Right ventricle myocardium inferior (tissue), 1 donor: ENCODE measurements at places on chromosomes 7 and 10. TPM values are rescaled to one million over a fixed set of nuclear protein-coding genes. Genes with fewer than 3 reads are reported as not detected.

The NXPH1 gene
- not detected for total RNA-seq

The TBX20 gene
- total RNA-seq, result 138 TPM

The CACNA2D1 gene
- 46.1 TPM for total RNA-seq

The ERVW-1 gene
- not detected for total RNA-seq

The GBX1 gene
- total RNA-seq, result 2.4 TPM

The CC2D2B gene
- 0.22 TPM for total RNA-seq

The PLAC9 gene
- total RNA-seq, result 45.2 TPM

The VAX1 gene
- total RNA-seq, result not detected

The PRKG1 gene
- 28.1 TPM for total RNA-seq

The SVOPL gene
- not detected for total RNA-seq

The INSYN2A gene
- not detected for total RNA-seq

The BTBD16 gene
- not detected for total RNA-seq

The GARS1 gene
- 32.3 TPM for total RNA-seq

The PIK3CG gene
- total RNA-seq, result 2.5 TPM

The INHBA gene
- 0.89 TPM for total RNA-seq

The GDF10 gene
- 0.27 TPM for total RNA-seq

The EVX1 gene
- not detected for total RNA-seq

The SFRP5 gene
- total RNA-seq, result 2.5 TPM

The OR2A1 gene
- total RNA-seq, result not detected

The GRM8 gene
- 0.22 TPM for total RNA-seq

The FXYD4 gene
- total RNA-seq, result not detected

The CEP55 gene
- total RNA-seq, result 1.4 TPM

The HOXA10 gene
- total RNA-seq, result not detected
